CD4-positive, alpha-beta T cell treated with Interleukin-4 for 1 hour (primary cell): ENCODE measurements at places on chromosomes 1 and 21.

DNA sequence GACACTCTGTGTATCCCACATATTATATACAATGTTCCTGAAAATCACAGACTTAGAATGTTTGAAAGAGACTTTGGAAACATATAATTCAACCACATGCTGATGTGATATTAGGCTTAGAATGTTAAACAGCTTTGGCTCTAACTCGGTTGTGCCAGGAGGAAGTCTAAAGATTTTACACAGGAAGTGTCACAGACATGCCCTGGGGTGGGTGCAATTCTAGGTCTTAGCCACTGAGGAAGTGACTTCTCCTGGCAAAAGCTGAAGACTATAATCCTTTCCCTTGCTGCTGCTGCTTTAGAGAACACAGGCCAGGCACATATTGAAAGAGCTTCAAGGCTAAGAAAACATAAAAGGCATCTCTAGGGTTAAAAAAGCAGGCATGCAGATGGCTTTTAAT lies 51.0 kb downstream of the RPL5 start:
- peak; percentile 65 for DNase-seq

GRCh38 chr21:42247716-42248115 lies 28.8 kb downstream of the ABCG1 start:
- DNase-seq: no peak

- DNase-seq: no peak
Observed at GRCh38 chr1:67846538-67846937, 13.3 kb upstream of the GNG12 start.

DNA sequence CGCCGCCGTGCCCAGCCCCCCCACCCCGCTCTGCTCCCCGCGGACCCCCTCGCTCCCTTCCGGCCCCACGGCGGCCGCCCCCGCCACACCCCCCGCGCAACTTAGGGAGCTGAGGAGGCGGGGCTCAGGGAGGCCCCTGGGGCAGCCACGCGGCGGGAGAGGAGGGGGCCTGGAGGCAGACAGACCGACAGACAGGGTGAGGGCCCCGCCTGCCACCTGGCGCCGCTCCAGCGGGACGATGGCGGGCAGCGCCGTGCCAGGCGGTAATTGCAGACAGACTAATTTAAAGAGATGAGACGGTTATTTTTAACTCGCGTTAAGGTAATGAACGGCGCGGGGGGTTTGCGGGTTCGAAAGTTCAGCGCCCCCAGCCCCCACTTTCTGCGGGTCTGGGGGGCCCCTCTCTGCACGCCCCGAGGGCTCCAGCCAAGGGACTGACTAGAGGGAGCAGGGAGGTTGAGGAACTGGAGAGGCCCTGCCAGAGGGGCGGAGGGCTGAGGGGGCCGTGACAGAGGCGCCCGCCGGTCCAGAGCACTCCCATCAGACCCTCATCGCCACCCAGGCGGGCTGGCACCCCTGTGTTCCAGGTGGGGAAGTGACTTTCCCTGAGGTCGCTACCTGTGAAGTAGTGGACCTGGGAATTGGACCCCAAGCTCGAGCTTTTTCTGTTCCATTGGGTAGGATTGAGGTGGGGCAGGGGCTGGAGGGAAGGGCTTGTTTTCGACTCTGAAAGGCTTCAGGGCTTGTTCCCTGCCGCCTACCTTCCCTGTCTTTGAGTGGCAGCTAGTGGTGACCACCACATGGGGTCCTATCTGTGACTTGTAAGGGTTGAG lies 5.4 kb downstream of the FOXO6 start:
- DNase-seq: peak; percentile 37

DNA sequence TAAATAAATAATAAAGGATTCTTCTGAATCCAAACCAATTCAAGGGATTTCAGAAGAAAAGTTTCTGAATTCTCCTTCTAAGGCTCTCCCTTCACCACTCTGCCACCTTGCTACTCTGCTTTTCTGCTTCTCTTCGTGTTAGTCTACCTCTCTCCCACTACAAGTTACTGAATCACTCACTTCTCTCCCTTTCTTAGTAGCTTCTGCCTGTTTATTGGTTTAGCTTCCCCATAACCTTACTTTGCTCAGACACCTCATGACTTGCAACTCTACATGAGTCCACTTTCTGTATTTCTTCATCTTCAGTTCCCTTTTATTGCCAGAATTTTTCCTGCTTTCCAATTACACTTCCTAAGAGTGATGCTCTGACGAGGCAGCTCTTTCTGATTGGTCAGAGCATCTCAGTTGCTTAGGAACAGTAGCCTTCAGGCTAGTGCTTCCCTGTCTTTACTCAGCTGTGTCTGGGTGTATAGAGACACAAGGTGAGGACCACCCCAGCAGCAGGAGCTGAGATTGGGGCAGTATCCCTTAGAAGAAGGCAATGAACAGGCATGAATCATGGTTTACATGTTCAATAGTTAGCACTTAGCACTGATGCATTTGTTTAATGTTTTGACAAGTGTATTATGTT lies 144.6 kb downstream of the SLC30A10 start:
- no peak for DNase-seq

- DNase-seq: no peak
Observed at GRCh38 chr1:167288390-167289074, 67.8 kb downstream of the POU2F1 start.

- no peak for DNase-seq
Observed at GRCh38 chr1:33346927-33347649, 26.2 kb upstream of the A3GALT2 start.

DNA sequence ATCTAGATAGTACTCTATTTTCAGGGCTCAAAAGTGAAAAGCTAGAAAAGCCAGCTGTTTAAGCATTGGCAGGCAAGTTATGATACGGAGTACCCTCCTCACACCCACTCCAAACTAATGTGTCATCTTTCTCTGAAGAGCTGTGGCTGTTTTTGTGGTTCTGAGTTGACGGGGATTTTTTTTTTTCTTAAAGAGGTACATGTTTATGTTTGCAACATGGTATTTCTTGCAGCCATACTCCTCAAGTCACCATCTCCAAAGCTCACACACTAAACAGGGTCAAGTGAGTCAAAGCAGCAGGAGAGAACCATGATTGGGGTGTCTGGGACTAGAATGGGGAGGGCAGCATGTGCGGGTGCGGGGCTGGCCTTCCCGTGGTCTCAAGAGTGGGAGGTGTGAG lies 347.2 kb downstream of the DISC1 start:
- no peak for DNase-seq

DNA sequence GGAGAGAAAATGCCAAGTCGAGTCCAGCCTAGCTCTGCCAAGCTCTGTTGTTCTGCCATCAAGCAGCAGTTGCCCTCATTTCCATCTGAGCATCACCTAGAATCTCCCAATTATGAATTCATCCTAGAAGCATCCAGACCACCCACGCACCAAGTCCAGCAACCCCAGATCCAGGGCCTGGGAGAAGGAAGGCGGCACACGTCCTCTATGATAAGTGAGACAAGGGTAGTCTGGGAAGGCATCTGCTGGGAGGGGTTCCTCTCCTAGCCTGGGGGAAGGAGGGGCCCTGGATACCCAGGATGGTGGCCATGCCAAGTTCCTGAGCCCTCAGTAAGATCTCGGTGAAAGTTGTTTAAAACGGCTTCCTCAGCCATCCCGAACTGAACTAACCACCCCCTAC lies 70.7 kb downstream of the VWA5B1 start:
- DNase-seq: no peak

GRCh38 chr1:93692451-93692861 lies 10.8 kb upstream of the BCAR3 start:
- DNase-seq: no peak

- DNase-seq: no peak
Observed at GRCh38 chr1:179015396-179015795, 10.3 kb upstream of the FAM20B start.

- no peak for DNase-seq
Observed at GRCh38 chr1:63134501-63135173, 187.7 kb upstream of the FOXD3 start.

GRCh38 chr1:57206038-57206437 lies 217.8 kb downstream of the DAB1 start:
- DNase-seq: no peak

GRCh38 chr1:38127428-38127827 lies 80.8 kb upstream of the POU3F1 start:
- no peak for DNase-seq

GRCh38 chr1:25360596-25361581 lies 22.8 kb downstream of the TMEM50A start:
- no peak for DNase-seq

- DNase-seq: no peak
Observed at GRCh38 chr1:96842215-96842614, 120.6 kb downstream of the PTBP2 start.

DNA sequence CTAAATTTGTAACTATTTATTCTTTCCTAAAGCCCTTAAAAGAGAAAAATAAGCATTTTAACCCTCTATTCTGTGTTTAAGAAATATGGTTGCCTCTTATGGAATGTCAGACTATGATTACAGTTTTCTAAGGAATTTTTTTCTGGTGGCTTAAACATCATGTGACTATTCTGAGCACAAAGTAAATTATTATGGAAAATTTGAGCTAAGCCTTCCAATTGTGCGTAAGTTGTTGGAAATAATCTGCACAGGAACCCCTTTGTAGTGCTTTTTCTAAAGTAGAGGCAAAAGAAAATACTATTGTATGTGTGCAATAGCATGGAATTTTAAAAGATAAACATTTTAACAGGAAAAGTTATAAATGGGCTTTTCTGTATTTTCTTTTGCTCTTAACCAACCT lies 254.8 kb downstream of the PBX1 start:
- no peak for DNase-seq

DNA sequence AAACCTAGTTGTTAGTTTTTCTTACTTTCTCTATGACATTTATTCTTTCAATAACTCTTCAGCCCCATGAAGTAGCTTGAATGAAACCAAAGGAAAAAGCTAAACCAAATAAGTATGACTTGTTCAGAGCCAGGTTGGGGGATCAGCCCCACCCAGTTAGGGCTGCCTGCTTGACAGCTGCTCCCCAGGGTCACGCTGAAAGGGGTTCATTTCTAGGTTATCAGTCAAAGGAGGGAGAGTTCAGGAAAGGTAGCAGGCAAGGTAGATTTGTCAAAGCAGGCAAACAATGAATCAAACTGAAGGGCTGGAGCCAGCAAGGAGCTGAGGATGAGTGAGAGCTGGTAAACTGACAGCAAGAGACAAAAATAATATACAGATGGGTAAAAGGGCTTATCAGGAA lies 3.1 kb upstream of the S100A11 start:
- DNase-seq: no peak

GRCh38 chr1:195617106-195617505 lies 991.1 kb downstream of the KCNT2 start:
- DNase-seq: no peak

DNA sequence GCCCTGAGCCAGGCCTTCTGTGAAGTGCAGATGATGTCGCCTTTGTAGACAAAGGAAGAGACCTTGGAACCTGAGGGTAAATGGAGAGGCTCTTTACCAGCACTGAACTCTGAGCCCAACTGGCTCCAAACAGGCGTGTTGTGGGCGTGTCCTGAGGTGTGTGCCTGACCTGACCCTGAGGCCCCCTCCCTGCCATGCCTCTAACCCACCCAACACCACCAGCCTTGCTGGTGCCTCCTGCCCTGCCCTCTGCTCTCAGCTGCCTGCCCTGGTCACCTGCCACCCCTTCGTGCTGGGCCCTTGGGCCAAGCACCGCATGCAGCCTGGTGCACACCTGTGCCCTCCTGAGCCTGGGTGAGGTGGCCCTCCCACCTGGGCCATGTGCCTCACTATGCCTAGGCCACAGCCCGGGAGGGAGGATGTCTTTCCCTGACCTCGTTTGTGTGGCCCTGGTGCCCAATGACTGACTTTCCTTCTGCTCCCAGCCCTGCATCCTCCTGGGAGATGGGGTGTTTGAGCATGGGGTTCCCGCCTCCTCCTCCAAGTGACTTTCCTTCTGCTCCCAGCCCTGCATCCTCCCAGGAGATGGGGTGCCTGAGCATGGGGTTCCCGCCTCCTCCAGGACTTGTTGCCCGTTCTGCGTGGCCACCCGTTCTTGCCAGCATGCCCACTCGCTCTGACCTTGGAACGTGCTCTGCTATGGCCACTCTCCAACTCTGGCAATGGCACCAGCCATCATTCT lies 157.0 kb downstream of the PCBP3 start:
- no peak for DNase-seq

DNA sequence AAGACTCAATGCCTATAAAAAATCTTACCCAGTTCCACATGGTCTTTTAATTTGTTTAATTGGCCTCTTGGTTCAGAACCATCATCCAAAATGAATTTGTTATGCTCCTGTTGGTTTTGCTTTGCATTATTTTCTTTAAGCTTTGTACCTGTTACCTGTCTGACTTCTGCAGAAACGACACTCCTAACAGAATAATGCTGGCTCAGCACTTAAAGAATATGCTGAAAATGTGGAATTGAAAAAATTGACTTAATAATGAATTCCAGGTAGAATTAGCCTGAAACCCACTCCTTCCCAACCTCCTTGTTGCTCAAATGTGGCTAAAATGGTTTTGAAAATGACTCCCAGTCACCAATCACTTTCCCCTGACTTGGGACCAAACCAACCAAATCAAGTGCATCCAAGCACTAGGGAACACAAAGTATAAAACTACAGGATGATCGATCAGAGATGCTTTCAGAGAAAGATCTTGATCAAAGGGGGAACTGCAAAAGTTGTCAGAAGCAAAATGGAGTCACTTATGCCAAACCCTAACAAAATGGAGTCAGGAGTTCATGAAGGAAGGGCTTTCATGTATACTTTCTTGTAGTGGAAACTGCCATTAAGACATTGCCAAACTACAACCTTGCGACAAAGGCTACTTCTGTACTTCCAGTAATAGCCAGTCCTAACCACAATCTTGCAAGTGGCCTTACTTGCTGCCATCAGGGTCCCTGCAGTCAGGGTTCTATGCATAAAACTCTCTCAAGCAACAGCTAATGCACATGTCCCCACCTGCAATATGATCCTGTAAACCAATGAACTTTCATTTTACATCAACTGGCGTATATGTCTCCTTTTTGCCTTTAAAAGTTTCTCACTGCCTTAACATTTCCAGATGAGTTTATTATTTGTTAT lies 5.4 kb downstream of the GBP7 start:
- DNase-seq: no peak

- no peak for DNase-seq
Observed at GRCh38 chr1:40717955-40718354, 26.5 kb downstream of the NFYC start.

DNA sequence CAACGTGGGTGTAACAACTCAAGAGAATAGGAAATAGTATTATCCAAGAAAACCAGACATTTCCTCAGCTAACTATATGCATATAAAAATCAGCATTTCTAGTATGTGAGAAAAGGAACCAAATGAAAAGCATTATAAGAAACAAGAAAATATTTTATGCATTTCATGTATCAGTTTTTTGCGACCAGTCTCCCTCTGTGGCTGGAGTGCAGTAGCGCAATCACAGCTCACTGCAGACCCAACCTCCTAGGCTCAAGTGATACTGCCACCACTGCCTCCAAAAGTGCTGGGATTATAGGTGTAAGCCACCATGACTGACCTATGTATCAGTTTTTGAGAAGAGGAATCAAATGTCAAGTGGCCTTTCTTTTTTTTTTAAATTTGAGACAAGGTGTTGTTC lies 31.0 kb downstream of the SLC16A1 start:
- DNase-seq: no peak

- DNase-seq: no peak
Observed at GRCh38 chr1:2574350-2574749, 12.2 kb upstream of the PRXL2B start.
